ENCODE measurements at places on chromosomes 16 and 17.

DNA sequence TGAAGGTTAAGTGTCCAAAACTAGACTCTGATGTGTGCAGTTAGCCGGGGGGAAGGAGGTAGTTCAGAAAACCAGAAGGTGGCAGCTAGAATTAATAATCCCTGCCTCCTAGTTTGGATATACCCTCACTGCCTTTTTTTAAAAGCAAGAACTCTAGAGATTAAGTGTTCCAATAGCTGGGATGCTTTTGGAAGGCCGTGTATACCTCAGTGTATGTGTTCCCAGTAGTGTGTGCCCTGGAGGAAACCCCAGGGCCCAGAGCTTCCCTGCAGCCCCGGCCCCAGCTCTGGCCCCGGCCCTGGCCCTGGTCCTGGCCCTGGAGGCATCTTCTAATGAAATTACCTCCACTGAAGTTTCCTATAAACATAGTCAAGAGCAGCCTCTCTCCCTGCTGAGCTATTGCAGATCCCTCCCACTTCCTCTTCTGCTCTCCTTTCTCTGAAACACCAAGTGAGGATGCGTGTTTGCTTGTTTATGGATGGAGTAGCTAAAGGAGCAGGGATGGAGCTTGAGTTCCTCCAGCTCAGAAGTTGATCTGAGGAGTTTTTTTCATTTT is 130.7 kb downstream of the PRKCA start:
- DNase-seq = no peak

- DNase-seq = no peak
These were observed 12.1 kb downstream of the THRA start for GRCh38 chr17:40074871-40075200.

- no peak for DNase-seq
These were observed 82.4 kb downstream of the GOSR1 start for GRCh38 chr17:30559656-30560055.

DNA sequence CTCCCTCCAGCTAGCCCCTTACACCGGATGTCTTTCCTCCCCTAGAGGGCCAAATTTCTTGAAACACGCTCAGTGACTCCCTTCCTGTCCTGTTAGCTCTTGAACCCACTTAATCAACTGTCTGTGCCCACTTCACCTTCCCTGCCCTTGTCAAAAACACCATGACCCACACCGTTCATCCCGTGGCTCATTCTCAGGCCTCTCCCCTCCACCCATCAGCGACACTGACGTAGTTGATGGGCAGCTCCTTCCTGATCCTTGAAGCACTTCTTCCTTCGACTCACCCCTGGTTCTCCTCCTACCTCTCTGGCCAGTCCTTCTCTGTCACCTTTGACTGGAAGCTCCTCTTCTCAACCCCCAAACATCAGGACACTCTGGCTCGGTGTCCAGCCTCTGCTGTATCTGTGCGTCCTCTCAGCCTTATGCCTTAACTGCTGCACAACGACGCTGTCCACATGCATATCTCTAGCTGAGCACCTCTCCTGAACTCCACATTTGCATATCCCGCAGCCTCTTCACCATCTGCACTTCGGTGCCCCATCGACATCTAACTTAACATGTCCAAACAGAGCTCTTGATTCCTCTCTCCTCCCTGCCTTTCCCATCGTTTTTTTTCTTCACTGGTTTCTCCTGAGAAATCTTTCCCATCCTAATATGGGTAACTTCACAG is 39.3 kb upstream of the CCDC182 start:
- DNase-seq = no peak

- DNase-seq = no peak
These were observed 844 bp downstream of the TAOK2 start for GRCh38 chr16:29974291-29975133.

- DNase-seq = no peak
These were observed 497 bp upstream of the SLC38A7 start for GRCh38 chr16:58685084-58685449.

DNA sequence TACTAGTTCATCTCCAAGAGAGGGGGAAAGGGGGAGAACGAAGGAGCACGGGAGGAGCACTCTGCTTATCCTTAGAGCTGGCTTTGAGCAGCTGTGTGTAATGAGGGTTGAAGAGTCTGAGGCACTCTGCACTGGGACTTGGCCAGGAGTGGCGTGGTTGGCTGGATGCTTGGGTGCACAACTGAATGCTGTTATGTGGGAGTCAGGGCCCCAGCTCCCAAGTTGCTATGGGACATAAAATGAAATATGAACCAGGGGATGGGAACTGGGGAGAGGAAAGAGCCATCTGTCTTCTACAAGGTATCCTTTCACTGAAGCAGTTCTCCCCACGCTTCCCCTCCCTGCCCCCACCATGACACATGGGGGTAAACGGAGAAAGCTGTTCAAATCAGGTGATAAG is 105.9 kb upstream of the ANKFN1 start:
- no peak for DNase-seq

- DNase-seq = no peak
These were observed 395.8 kb upstream of the MAF start for GRCh38 chr16:79996321-79996720.
